ENCODE measurements at places on chromosomes 11 and 22. TPM values are rescaled to one million over a fixed set of nuclear protein-coding genes. Genes with fewer than 3 reads are reported as not detected.
A peak's percentile ranks its signal among the peaks of the same experiment; 100 is the strongest.

Gene OR4X2
- total RNA-seq, result not detected

Gene SORL1
- total RNA-seq, result 7.2 TPM

DNA sequence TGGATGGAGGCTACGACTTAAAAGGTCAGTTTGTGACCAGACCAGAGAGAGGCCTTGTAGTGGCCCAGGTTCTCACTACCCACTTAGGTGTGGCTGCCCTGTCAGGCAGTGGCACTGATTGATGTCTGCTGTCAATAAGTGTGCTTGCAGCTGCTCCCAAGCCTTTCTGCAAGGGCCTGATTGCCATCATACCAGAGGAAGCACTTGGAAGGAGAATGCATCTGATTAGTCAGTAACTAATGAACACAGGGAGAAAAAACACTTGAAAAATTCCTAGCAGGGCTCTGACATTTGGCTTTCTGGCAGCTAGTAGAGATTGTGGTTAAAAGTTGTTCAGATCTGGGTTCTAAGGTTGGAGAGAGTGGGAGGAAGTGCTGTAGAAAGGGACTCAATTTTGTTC lies 107.5 kb downstream of the NAV2 start:
- no peaks in the 10 kb centered on the region for H3K4me1 ChIP-seq
- no peaks in the 10 kb centered on the region for H3K27me3 ChIP-seq
- H3K36me3 ChIP-seq, result no peaks in the 10 kb centered on the region
- peak; percentile 76 for DNase-seq
- H3K27ac ChIP-seq, result no peak overlapping the region

DNA sequence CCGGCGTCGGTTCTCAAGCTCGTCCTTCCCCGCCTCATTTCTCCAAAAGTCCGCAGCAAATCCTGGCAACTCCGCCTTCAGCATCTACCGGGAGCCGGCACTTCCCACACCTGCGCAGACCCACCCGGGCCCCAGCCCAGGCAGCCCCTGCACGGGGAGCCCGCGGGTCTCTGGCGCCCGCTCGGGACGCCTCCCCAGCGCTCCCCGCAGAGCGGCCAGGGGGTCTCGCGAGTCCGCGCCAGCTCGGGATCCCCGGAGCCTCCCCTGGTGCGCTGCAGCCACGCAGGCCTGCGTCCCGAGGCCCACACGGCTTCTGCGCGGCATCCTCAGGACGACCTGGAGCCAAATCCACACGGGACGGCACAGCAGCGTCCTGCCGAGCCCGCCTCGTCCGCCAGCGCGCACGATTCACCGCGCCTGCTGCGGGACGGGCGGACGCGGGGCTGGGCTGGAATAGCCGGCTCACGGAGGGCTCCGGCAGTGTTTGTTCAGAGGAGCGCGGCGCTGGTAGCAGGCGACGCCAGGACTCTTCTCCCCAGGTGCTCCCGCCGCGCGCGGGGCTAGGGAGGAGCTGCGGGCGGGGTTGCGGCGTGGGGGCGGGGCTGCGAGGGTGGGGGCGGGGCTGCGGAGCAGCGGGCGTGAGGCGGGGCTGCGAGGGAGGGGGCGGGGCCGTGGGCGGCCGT lies 816 bp upstream of the PHRF1 start:
- H3K4me3 ChIP-seq, result peak overlapping the region; percentile 68
- H3K27ac ChIP-seq, result no peak overlapping the region
- DNase-seq, result no peak
- H3K36me3 ChIP-seq, result no peaks in the 10 kb centered on the region
- peaks cover 6% of the 10 kb centered on the region for H3K27me3 ChIP-seq

GRCh38 chr11:8870411-8871170 lies 40.4 kb upstream of the AKIP1 start:
- DNase-seq, result peak; percentile 75
- H3K27ac ChIP-seq, result peak overlapping the region; percentile 79
- no peaks in the 10 kb centered on the region for H3K27me3 ChIP-seq
- H3K4me1 ChIP-seq, result peaks cover 32% of the 10 kb centered on the region
- peak overlapping the region; percentile 73 for H3K4me3 ChIP-seq

DNA sequence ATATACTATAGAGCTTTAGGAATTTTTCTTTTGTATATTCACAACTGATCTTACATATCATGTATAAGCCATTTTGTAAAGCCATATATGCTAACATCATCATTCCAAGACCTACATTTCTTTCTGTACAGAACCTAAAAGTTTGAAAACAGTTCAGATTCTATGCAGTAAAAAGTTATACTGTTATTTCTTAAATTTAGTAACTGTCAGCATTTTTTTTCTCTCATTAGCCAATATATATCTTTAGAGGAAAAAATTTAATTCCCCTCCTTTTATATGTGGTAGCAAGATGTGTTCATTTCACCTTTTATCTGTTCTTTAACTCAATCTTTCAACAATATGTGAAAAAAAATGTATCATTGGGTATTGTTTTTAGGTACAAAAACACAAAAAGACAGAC lies 120.4 kb upstream of the TP53AIP1 start:
- H3K4me1 ChIP-seq, result peaks cover 6% of the 10 kb centered on the region
- no peak for DNase-seq
- no peak overlapping the region for H3K27ac ChIP-seq
- H3K27me3 ChIP-seq, result no peaks in the 10 kb centered on the region
